AG08395 (cell line): ENCODE measurements at places on chromosomes 13 and 19.

DNA sequence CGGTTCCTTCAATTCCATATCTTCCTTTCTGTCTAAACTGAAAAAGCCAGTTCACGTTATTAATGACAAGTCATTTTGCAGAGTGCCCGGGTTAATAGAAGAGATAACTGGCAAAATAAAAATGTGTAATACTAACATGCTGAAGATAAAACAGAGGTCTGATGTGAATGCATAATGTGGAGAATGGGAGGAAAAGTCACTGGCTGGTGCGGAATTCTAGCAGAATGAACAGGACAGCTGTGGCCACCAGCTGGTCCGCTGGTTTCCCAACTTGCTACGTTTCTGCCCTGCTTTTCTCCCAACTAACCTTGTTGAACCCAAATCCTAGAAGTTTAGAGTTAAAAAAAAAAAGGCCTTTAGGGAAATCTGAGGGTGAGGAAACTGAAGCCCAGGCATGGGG lies 42.4 kb downstream of the PCDH8 start:
- DNase-seq: no peak

DNA sequence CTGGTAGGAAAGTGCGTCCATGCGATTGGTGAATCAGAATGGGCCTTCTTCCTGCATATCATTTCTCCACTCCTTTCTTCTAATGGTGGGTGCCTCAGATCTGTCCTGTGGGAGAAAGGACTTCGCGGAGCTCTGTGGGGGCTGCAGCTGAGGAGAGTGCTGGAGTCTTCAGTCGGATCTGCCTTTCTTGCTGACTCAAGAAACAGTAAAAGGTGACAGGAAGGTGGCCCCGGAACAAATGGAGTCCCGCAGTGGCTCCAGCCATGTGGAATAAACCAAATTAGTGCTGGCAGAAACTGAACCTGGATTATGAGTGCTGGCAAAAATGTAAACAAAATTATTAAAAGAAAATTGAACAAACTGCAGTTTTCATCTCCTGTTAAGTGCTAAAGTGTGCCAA lies 15.1 kb upstream of the GAS6 start:
- no peak for DNase-seq

DNA sequence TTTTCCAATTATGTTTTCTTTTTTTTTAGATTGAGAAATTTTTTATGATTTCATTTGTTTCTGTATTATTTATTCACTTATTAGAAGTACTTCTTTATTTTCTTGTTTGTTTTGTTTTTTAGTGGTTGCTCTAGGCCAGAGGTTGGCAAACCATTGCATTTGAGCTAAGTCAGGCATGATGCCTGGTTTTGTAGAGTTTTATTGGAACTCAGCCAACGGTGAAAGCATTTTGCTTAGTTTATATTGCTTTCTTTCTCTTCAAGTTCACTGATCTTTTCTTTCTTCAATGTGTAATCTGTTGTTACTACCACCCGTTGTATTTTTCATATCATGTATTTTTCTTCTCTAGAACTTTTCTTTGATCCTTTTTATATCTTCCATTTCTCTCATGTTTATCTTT lies 19.7 kb downstream of the ZNF567 start:
- DNase-seq: no peak

DNA sequence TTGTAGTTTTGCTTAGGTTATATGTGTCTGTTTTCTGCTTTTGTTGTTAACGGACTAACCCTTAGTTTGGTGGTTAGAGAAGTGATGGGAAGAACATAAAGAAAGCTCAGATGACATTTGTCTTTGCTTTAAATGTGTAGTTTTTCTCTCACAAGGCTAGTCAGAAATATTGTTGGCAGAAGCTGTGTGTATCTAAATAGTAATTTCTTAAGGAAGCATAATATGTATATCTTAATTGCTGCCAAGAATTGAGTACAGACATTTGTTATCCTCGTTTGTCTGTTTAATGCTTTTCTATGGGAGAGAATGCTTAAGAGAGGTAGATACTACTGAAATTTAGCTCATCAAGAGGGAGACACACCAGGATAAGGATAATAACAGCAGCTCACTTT lies 2.7 kb downstream of the RGCC start:
- DNase-seq: no peak

GRCh38 chr13:36683701-36684100 lies 9.9 kb downstream of the SERTM1 start:
- DNase-seq: no peak

GRCh38 chr19:30161770-30162169 lies 210.4 kb upstream of the ZNF536 start:
- no peak for DNase-seq

DNA sequence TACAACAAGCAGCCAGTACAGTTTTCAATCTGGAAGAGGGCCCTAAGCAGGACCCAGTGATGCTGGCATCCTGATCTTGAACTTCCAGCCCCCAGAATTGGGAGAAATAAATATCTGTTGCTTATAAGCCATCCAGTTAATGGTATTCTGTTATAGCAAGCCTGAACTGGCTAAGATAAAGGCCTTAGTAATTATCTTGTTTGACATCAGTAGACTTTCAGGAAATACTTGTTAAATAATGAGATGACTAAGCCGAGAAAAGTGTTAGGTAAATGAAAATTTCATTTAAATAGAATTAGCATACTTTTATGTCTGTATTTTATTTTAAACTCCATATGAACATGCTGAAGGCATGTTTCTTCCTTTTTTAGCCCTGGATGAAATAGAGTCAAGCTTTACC lies 188.2 kb downstream of the OLFM4 start:
- no peak for DNase-seq

DNA sequence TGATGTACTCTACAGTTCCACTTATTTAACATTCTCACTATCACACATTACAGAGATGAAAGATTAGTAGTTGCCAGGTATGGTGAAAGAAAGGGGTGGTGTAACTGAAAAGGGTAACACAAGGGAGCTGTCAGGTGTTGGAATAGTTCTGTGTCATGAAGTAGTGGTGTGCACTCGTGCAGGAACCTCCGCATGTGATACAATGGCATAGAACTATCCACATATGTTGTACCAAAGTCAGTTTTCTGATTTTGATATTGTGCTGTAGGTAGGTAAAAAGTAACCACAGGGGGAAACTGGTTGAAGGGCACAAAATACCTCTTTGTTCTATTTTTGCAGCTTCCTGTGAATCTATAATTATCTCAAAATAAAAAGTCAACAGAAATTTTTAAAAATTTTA lies 24.4 kb upstream of the RPL21 start:
- no peak for DNase-seq

GRCh38 chr13:29917650-29918049 lies 67.2 kb upstream of the UBL3 start:
- no peak for DNase-seq

- DNase-seq: peak; percentile 26
These were observed 423 bp downstream of the LSM14A start for GRCh38 chr19:34172661-34173192.

- DNase-seq: peak; percentile 94
These were observed 264.3 kb downstream of the FOXO1 start for GRCh38 chr13:40401911-40402776.

- peak; percentile 40 for DNase-seq
These were observed 116.0 kb downstream of the ZNF536 start for GRCh38 chr19:30488191-30488590.

DNA sequence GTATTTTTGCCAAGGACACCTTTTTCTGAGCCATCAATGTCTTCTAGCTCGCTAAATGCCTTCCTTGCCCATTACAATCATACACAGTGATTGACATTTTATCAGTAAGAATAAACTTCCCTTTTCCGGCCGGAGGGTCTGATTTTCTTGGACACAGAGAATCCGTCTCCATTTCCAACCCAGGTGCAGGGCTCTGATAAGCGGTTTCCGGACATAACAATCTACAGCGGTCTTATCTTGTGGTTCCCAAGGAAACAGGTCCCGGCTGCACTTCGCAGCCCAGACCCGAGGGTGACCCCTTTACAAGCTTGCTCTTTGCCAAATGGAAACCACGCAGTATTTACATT lies 5.1 kb upstream of the ZNF77 start:
- DNase-seq: no peak

DNA sequence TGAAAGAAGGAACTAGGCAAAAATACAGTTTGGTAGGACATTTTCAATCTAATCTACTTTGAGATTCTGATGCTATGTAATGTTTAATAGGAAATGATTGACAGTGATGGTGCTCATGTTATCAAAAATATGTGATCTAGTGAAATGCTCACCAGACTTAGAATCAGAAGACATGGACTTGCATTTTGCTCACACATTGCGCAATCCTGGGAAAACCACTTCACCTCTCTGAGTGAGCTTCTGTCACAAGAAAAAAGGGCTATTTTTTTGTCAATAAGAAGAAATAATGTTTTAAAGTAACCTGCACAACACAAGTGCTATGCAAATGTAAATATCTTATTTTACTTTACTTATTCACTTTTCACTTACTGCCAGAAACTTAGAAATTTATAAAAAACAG lies 380.9 kb upstream of the HTR2A start:
- no peak for DNase-seq

DNA sequence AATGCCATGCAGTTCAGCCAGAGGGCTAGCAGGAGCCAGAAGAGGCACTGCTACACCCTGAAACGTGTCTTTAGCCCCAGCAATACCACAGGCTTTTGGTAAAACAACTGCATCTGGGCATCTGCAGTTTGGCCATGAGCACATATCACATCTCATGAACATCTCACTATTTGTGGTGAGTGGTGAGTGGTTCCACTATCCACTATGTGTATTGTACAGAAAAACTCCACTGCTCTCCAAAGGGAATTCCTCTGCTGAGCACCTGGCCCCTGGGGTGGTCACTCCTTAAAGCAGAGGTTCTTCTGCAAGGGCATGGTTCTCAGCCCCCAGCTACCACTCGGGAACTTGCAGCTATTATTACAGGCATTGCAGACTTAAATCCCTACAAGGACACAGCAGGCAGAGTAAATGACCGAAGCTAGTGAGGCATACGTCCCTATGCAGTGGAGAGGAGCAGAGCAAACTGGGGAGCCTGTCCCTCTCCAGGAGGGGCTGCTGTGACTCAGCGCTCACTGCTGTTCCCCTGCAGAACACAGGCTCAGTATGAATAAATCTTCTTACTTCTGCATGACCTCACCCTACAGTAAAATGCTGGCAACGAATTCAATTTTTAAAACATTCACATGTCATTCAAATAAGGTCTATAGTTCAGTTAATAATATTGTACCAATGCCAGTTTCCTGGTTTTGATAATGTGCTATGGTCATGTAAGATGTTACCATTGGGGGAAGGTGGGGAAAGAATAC lies 332.4 kb upstream of the ZNF507 start:
- no peak for DNase-seq

DNA sequence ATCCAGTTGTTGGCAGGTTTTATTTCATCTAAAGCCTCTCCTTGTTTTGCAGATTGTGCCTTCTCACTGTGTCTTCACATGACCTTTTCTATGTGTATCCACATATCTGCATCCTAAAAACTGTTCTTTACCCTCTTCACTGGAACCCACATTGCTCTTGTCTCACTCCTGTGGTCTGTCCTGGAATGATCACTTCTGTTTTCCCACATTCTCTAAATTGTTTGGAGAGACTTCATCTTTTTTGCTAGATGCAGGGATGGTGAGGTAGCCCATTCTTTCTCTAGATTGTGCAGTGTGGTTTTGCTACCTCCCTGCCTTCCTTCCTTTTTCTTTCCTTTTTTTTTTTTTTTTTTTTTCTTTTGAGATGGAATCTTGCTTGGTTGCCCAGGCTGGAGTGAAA lies 608.6 kb upstream of the MIR17HG start:
- peak; percentile 54 for DNase-seq

GRCh38 chr19:7242601-7243258 lies 51.5 kb downstream of the INSR start:
- DNase-seq: peak; percentile 93

DNA sequence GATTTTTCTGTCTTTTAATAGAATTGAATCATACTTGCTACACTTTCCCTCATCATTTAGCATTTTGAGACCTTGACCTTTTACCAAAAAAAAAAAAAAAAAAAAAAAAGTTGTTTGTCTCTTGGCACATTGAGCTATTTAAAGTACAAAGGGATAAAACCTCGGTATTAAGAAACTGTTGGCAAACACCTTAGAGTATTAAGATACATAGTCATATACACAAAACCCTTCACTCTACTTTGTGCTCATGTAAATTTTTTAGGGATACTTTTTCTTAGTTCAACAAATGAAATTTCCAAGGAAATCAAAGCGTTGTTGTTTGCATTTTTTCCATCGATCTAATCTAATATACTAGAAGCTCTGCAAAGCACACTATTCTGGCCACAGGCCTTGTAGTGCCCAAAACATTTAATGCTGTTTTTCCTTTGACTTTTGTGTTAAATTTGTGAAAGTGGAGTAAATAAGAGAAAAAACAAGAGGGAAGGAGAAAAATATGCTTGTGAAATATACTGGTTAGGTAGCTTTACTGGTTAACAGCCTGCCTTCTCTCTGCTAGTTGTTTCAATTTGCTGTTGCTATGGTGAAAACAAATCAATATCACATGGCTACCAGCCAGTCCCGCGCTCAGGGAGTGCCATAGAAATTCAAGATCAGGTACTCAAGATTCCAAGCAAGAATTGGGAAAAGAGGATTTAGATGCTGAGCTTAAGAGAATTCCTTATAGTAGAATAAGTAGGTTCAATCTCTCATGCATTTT lies 2.6 kb downstream of the MBNL2 start:
- peak; percentile 33 for DNase-seq

DNA sequence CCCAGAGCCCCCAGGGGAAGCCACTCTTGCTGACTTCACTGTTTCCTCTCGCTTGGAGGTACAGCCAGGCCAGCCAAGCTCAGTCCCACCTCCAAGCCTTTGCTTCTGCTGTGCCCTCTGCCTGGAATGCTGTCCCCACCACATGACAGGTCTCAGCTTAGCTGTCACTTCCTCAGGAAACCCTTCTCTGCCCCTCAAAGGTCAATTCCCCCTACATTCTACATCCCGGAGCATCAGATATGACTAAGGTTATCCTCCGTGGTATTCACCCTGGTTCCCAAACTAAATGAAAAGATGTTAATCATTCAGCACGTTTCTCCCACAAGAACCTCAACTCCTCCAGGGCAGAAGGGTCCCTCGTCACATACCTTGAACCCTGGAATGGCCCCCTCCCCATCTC lies 53.5 kb downstream of the PTPRS start:
- no peak for DNase-seq

DNA sequence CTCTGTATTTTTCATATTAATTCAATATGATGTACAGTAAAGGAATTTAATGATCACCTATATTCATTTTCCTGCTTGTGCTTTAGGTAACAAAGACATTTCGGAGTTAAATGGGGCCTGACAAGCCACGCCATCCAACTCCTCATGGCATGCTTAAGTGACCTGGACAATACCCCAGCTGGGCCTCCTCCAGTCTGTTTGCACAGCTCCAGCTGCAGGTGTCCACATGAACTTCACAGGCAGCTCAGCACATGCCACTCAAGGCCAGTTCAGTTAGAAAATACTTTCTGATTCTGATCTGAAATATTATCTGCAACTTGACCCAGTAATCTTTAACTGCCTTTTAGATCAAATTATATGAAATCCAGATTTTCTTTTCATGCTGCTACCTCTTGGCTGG lies 89.6 kb upstream of the SLC15A1 start:
- no peak for DNase-seq
